ENCODE measurements at places on chromosomes 12 and 14. TPM values are rescaled to one million over a fixed set of nuclear protein-coding genes. Genes with fewer than 3 reads are reported as not detected.

DNA sequence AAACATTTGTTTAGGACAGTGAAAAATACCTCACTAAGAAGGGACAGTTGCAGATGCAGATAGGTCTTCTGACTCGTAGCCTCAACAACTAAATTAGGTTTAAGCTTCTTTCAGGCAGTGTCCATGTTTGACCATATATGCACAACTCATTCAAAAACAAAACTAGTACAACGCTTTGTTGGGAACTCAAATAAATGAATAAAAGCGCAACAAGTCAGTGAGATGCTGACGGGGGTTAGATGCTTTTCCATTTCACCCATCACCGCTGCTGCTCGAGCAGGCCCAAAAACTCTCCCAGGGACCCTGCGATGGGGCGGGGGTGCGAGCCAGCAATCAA is 633 bp downstream of the RPAP3 start:
- DNase-seq, result no peak

GRCh38 chr12:103241184-103241583 is 254.6 kb downstream of the C12orf42 start:
- DNase-seq, result no peak

- DNase-seq, result no peak
Measured at GRCh38 chr14:103899316-103899715, 28.9 kb upstream of the TDRD9 start.

DNA sequence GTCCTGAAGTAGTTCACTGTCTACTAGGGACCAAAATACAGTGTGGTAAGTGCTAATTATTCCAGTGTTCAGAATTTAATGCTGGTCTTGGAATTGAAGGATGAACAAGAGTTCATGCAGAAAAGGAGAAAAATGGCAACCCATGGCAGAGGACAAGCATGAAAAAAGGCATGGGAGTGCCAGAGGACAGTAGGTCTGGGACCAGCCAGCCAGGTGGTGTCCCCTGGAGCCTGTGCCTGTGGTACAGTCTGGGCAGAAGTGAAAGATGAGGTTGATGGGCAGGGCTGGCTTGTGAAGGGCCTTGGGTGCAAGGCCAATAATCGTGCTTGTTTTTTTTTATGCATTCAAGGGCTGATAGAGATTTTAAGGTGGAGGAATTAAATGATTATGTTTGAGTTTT is 21.0 kb downstream of the C12orf75 start:
- DNase-seq, result no peak

DNA sequence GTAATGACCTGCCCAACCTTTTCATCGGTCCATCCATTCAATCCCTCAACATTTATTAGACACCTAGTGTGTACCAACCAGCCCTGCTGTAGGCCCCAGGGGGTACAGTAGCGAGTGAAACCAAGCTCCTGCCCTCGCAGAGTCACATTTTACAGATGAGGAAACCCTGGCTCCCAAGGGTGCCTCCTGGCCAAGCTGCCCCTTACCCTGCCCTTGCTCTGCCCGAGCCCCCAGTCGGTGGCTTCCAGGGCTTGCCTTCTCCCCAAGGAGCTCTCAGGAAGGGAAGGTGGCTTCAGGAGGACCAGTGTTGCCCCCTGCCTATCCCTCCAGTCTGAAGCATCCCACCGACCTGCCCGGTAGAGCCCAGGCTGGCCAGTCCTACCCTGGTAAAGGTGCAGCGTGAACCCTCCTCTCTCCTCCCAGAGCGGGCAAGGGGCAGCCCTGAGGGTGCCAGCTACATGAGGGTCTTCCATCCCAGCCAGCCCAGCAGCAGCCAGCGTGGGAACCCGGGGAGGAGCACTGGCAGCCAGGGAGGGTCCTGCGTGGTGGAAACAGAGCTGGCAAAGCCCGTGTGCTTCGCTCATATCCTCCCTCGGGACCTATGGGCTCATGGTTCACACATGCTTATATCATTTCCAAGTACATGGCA is 670 bp upstream of the BEGAIN start:
- no peak for DNase-seq

DNA sequence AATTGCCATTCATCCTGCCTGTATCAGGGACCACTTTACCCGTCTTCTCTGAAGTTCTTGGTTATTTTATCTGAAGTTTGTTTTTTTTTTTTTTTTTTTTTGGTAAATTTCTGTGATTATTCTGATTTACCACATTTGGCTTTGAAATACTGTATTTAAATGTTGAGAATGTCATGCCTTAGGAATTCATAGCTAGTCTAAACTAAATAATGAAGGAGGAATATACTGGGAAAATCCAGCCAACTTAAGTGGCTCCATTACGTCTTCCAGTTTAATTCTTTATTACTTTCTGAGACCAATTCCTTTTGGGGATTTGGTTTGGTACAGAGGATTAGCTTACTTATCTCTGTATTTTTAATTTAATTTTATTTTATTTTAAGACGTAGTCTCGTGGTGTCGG is 60.3 kb upstream of the KCNMB4 start:
- DNase-seq, result no peak

DNA sequence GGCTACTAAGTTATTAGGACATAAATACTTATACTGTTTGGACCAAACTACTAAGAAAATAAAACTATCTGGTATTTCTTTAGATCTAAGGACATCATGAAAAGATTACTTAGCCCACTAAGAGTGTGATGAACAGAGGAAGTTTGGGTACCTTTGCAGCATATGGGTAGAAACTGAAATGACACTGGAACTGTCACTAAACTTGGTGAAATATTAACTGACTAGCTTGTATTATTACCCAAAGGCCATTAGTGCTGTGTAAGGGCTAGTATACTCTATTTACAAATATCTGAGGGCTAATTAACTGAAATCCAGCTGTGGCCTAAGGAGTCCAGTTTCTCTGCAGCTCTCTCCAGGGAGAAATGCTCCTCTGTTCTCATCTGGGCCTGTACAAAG is 45.5 kb downstream of the PAWR start:
- DNase-seq, result no peak

GRCh38 chr14:25680934-25681333 is 631.0 kb upstream of the STXBP6 start:
- DNase-seq, result no peak

GRCh38 chr12:57765003-57765697 is 1.7 kb downstream of the CYP27B1 start:
- peak; percentile 49 for DNase-seq

GRCh38 chr12:97559267-97559666 is 96.7 kb downstream of the RMST start:
- no peak for DNase-seq

DNA sequence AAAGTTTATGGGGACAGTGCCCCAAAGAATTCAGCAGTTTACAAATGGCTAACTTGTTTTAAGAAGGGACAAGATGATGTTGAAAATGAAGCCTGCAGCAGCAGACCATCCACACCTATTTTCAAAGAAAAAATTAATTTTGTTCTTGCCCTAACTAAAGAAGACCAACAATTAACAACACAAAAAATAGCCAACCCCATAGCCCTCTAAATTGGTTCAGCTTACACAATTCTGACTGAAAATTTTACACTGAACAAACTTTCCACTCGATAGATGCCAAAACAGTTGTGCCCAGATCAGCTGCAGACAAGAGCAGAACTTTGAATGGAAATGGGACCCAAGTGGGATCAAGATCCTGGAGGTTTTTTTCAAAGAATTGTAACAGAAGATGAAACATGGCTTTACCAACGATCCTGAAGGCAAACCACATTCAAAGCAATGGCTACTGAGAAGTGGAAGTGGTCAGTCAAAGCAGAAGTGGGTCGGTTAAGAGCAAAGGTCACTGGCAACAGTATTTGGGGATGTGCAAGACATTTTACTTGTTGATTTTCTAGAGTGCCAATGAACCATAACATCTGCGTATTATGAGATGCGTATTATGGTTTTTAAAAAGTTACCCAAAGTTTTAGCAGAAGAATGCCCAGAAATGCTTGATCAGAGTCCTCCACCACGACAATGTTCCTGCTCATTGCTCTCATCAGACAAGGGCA is 30.0 kb downstream of the SLC39A9 start:
- no peak for DNase-seq

- no peak for DNase-seq
Measured at GRCh38 chr14:70894868-70895267, 12.4 kb upstream of the PCNX1 start.

DNA sequence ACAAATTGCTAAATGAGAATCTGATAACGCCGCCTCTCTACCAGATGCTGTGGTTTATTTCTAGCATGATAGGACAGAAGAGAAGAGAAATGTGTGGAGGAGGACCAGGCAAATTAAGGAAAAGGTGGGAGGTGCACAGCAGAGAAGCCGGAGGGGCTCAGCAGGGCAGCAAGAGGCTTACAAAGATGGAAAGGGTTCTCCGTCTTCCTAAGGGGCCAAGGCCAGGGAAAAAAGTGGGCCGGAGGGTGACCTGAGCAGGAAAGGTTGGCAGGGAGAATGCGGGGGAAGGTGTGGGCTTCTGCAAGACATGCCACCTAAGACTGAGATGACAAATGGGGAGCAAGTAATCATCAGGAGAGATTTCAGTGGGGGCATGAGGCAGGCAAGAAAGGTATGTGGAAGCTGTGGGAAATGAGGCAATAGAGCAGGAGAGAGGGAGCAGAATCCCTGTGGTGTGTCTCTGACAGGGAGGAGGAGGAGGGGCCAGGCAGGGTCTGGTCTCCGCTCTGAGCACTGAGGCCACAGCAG is 18.7 kb downstream of the MANSC1 start:
- no peak for DNase-seq

DNA sequence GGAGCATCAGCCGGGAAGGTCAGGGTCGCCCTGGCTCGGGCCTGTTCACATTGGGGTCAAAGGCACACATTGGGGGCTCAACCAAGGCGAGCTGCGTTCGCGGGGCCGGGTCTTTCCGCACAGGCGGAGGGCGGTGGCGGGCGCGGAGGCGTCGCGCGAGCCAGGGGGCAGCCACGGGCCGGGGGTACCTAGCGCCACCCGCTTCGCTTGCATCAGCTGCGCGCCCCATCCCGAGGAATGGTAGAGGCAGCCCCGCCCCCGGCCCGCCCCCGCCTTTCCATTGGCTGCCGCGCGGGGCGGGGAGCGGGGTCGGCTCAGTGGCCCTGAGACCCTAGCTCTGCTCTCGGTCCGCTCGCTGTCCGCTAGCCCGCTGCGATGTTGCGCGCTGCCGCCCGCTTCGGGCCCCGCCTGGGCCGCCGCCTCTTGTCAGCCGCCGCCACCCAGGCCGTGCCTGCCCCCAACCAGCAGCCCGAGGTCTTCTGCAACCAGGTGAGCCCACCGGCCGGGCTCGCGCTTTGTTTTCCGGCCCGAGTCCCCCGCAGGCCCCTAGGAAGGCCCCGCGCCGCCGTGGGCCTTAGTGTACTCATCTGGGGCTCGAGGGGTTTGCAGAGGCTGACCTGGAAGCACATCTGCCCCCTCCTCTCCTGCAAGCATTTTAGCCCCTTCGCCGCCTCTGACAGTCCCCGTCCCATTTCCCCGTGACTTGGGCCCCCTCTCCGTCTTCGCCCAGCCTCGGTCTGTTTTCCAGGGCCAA is at the start of gene ALDH2:
ALDH2 (plus strand) TSS at position 326 of the 754 bp plus-strand sequence; CDS start at position 376, 50 bp downstream.
- DNase-seq, result peak; percentile 19

DNA sequence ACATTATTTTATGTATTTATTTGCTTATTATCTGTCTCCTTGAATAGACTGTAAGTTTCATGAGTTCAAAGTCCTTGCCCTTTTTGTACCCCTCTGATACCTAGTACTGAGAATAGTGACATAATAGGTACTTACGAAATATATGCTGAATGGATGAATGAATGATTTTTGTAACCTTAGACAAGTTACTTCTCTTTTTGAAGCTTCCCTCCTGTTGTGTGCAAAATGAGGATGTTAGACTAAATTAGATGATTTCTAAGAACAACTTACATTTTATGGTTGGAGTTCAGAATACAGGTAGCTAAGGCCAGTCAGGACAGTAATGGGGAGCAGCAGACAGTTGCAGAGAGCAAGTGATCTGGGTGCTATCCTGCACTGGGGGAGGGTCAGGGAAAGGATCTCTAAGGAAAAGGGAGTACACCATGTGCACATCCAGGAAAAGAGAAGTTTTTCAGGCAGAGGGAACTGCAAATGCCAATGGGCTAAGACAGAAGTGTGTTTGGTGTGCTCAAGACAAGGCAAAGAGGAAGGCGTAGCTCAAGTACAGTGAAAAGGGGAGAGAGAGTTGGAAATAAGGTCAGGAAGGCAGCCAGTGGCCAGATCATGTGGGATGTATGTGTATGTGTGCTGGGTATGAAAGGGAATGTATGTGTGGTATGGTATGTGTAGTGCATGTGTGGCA is 59.4 kb upstream of the AMIGO2 start:
- DNase-seq, result no peak

- DNase-seq, result no peak
Measured at GRCh38 chr14:98237939-98238338, 1034.1 kb downstream of the BCL11B start.

DNA sequence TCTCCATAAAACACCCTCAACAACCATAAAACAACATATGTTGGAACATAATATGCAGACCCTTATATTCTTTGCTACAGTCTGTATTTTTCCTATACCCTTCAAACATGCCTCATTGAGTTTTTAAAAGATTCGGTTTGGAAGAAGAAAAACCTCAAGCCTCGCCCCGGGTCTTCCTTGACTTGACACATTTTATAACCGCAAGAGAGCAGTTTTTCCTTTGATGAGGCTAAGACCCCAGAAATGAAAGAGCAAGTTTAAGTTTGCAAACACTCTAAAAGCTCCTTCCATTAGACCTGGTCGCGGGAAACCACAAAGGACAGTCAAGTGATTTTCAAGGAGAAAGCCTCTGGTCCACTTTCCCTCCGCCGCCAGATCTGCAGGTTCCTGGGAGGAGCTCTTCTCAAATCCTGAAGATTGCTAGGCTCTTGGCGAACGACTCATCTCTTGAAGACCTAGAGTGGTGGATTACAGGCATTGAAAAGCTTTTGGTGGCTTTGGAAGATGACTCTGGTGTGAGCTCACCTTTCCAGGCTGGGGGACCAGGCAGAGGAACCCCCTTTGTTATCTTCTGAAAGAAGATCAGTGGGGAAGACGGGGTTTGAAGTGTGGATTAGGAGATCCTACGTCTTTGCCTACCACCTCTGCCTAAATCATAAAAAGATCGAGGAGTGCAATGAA is at the start of gene ASCL4:
ASCL4 (plus strand) TSS at position 356 of the 681 bp plus-strand sequence. CDS start 515 bp downstream, outside the sequence.
- no peak for DNase-seq

GRCh38 chr12:12265571-12266388 is 1.1 kb downstream of the LRP6 start:
- no peak for DNase-seq

SLC6A15 gene
- polyA plus RNA-seq, result not detected

ATG14 gene
- polyA plus RNA-seq, result 6.3 TPM

PARP2 gene
- polyA plus RNA-seq, result 9.6 TPM

RTN1 gene
- not detected for polyA plus RNA-seq

KRT74 gene
- not detected for polyA plus RNA-seq

FOXN4 gene
- polyA plus RNA-seq, result 0.29 TPM

DNAI7 gene
- polyA plus RNA-seq, result 0.09 TPM

RNF212B gene
- not detected for polyA plus RNA-seq
